ENCODE measurements at places on chromosomes 5 and 9.

DNA sequence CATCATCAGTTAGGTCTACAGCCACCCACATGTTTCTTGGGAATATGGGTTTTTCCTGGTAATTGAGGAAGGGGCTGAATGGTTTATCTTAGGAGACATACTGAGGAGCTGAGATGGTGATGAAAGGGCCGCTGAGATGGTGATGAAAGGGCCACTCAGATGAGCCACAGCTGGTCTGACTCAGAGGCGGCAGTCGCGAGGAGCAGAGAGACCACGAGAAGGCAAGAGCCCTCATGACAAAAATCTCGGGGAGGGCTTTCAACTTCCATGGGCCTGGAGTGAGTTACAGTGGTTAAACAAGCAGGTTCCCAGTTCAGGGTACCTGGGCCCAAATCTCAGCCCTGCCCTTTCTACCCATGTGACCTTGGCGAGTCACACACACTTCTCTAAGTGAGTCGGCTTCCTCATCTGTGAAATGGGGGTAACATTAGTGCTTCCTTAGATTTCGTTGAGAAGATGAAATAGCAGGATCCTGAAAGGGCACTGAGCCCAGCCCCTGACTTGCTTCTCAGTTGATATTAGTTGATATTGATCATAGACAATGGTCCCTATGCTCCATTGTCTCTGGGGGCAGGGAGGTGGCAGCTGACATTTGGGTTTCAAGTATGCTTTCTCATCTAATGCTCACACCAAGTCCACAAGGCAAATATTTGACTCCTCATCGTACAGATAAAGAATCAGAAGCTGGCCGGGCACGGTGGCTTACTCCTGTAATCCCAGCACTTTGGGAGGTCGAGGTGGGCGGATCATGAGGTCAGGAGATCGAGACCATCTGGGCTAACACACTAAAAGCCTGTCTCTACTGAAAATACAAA lies 169.5 kb downstream of the RGS3 start:
- no peak for DNase-seq

DNA sequence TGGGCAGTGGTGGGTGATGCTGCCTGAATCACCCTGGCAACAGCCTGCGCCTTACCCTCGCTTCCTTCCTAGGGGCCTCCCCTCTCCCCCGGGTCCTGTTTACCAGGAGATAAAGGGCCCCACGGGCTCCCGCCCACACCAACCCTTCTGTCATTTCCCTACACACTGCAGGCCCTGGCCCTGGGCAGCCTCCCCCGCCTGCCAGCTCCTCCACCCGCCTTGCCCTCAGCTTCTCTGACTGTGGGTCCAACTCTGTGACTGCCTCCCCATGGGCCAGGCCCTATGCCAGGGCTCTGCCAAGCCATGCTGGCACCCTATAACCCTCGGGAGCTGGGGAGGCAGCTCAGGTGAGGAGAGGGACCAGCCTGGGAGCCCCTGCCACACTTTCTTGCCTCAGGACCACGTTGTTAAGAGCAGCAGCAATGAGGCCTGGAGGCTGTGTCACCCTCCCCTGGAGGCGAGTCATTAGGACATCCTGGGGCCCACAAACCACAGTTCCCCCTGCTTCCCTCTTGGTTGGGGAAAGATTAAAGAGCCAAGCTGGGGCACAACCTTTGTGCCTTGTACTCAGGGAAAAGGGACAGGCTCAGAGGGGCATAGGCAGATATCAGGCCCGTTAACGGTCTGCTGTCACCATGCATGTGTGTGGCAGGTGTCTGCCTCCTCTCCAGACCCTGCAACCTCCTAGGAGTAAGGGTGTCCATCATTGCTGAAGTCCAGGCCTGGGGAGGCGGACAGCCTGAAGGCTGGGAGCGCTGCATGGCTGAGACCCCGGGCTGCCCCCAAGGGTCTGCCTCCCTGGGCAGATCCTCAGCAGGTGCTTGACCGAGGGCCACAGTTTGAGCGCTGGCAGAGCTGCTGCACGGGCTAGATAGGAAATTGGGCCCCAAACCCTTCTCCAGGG lies 2.8 kb downstream of the MGAT4B start:
- DNase-seq: no peak

DNA sequence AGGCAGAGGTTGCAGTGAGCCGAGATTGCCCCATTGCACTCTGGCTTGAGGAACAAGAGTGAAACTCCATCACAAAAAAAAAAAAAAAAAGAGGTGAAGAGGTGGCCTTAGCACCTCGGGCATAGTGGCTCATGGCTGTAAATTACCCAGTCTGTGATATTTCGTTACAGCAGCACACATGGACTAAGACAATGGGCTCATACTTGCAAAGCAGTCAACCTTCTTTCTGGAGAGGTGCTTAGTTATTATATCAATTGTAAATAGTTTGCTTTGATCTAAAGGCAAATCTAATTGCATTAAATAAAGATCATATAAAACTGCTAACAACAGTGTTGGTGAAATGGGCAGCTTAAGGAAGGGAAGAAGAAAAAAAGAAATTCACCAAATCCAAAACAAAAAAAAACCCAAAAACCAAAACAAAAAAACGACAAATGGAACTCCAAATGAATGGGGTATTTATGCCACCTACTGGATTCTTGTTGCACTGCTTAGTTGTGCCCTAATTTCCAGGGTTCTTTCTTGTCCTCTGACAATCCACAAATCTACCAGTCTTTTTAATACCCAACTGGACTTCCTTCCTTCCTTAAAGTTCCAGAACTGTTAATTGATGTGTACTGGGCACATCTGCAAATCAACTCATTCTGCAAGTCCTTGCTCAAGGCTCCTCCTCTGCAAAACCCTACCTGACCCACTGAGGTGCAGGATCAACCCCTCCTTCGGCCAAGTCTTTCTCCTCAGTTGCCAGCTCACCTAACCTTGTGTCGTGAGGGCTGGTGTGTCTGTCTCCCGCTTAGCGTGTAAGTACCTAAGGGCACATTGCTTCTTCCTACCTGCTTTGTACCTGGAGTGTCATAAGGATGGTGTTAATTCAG lies 35.0 kb upstream of the DMRT1 start:
- no peak for DNase-seq

DNA sequence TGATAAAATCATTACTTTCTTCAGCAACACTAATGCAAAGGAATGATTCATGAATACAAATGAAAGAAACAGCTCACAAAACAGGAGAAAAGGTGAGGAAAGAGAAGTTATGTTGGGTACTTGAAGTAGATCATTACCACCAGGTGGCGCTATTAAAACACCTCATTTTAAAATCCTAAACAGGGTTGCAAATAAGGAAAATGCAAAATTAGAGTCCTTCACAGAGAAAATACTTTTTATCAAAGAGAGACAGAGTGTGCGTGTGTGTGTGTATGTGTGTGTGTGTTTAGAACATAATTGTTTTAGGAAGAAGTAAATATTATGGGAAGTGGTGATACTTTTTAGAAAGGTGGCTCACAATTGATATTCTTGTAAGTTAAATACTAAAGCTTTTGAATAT lies 49.5 kb upstream of the CD180 start:
- peak; percentile 39 for DNase-seq

DNA sequence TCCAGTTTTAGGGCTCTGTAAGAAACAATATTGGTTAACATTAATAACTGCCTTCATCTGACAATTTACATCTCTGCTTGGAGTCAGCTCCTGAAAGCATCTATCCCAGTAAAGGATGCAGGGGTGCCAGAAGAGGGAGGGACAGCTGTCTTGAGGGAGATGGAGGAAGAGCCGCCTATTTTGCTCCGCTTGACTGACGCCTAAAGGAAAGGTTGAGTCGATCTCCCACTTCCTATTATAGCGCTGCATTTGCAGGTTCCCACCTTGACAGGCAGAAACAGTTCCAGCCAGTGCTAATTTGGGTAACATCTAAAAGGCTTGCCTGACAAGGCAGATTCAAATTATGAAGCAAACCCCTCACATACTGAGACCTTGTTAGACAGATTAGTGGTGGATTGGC lies 374.6 kb downstream of the SPATA31D1 start:
- no peak for DNase-seq

- DNase-seq: peak; percentile 93
Observed at GRCh38 chr9:136400038-136400834, at the start of gene SNAPC4. TSS of gene SNAPC4 (minus strand) at chr9:136400170. CDS start at chr9:136398428, 1,742 bp downstream.

DNA sequence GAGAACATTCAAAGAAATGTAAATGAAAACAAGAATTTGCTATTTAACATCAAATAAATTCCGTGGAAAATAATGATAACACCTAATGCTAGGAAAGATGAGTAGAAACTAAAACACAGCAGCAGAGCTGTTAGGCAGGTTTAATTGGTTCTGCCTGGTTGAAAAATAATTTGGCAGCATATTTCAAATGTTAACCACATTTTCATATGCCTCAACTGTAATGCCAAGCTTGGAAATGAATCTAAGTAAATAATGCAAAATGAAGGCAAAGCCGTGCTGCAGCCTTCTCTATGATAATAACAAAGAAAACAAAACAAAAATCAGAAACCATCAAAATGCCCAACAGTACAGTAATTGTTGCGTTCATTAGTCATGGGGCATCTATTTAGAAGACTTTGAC lies 79.9 kb upstream of the MSX2 start:
- no peak for DNase-seq

DNA sequence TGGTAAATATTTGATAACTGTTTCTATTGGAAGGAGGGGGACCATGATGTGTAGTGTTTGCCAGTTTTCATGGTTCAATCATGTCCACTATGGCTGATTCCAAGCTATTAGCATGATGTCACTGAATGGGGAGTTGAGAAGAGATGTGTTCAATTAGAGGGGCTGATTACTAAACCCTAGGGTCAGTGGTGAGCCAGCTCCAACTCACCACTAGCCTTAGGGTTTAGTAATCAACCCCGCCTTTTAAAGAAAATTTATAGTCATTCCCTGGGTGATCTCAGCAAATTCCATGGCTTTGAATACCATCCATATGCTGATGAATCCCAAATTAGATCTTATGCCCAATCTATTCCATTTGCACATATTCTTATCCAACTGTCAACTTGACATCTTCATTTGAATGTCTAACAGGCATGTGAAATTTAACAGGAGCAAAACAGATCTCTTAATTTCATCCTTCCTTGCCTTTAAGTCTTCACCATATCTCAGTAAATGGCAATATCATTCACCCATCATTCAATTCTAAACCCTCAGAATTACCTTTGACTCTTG lies 98.8 kb downstream of the GCNT1 start:
- no peak for DNase-seq

DNA sequence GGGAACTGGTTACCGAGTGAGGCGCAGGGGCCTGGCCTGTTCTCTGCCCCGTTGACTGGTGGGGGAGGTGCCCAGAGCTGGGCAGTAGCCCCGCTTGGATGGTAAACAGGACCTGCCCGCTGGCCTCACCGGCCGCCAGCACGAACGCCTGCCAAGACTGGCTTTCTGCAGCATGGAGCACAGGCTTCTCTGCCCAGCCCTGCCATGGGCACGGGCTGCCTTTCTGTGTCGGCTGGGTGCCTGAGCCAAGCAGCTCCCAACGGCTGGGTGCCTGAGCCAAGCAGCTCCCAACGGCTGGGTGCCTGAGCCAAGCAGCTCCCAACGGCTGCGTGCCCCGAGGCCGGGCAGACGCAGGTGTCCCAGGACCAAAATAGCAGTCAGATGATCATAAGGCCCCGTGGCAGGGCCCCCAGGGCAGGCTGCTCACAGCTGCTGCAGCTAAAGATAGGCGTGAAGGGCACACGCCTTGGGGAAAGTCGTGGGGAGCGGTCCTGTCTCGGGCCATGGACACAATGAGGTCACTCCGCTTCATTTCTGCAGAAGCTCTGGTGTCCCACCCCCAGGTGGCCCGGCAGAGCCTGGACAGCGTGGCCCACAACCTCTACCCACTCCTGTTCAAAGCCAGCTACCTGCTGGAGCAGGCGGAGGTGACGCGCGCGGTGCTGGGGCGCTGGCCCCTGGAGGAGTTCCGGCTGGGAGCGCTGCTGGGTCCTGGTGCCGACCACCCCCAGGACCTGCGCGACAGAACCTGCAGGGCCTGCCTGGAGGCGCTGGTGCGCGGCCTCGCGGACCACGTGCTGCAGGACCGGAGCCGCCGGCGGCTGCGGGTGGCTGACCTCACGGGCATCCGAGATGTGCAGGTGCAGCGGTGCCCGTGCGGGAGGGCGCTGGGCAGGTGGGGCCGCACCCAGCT lies at the start of gene LRRC14B:
Gene LRRC14B, plus strand, starts transcription at position 460 of the 913 bp plus-strand sequence. Its CDS starts 44 bp downstream, at position 504.
- no peak for DNase-seq

DNA sequence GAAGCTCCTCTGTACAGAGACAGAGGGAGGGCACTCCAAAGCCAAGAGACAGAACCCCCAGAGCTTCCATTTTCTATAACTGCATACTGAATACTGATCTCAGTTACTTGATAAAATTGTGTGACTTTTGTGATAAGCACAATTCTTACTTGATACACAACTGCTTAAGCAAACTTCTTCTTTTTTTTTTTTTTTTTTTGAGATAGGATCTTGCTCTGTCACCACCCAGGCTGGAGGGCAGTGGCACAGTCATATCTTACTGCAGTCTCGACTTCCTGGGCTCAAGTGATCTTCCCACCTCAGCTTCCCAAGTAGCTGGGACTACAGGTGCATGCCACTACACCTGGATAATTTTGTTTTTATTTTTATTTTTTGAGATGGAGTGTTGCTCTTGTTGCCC lies 252.1 kb upstream of the ZNF608 start:
- DNase-seq: no peak
